Stimulated activated CD4-positive, alpha-beta T cell treated with anti-CD3 and anti-CD28 coated beads, Interleukin-1b, Interleukin-23, amount 100 ng/mL, for 1 hour (primary cell): ENCODE measurements at places on chromosomes 5 and 9.

DNA sequence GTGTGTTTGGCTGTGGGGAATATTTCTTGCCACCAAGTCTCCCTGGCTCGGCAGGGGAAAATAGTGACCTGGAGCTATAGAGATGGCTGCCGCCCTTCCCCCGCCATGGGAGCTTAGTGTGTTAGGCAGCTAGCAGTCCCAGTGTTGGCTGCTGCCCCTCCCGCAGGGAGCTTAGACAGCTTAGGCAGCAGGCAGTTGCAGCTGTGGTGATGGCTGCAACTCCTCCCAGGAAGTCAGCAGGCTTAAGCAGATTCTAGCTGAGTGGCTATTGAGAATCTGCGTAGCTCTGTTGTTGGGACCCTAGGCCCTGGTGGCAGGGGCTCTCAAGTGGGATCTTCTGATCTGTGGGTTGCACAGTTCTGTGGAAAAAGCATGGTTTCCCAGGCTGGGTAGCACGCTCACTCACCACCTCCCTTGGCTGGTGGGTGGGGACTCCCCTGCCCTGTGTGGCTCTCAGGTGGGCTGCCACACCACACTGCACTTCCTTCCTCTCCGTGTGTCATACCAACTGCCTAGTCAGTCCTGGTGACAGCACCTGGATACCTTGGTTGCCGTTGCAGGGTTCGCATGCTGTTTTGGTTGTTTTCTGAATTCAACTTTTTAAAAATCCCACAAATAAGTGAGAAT, 9.3 kb downstream of the OR1N2 start:
- no peak for DNase-seq

DNA sequence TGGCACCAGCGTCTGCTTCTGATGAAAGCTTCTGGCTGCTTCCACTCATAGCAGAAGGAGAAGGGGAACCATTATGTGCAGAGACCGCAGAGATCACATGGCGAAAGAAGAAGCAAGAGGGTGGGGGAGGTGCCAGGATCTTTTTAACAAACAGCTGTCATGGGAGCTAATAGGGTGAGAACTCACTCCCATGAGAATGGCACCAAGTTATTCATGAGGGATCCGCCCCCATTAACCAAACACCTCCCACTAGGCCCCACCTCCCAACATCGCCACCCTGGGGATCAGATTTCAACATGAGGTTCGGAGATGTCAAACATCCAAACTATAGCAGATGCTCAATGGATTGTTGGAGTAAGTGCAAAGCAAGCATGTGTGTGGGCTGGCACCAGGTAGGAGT, 125.8 kb upstream of the SLIT3 start:
- DNase-seq = no peak

- no peak for DNase-seq
Measured at GRCh38 chr9:112279501-112279900, 53.9 kb downstream of the PTBP3 start.

DNA sequence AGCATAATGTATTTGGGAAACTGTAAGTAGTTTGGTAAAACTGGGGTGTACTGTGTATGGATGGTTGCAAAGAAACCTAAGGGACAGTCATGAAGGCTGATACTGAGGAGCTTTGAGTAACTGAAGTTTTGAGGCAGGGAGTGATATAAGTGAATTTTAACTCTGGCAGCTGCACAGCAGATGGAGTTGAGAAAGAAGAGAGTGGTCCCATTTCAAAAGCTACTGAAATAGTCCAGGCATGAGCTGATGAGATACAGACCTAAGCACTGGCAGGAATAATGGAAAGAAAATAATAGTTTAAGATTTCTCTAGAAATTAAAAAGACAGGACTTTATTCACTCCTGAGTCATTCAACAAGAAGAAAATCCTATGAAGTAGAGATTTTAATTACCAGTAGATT, 232.0 kb downstream of the CHSY3 start:
- DNase-seq = no peak

DNA sequence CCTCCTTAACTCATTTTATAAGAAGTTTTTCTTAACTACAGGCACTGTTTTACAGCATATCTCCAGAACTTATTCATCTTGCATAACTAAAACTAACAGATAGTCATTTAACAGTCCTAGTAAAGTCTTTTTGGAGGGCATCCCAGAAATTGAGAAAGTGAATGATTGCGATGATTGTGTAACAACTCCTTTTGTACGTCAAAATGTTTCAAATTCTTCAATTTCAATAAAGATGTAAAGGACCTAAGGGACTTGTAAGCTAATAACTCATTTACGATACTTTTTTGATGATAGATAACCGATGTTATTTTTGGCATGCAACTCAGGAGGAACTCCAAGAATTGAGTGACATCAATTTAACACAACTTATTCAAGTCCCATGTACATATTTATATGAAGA, 42.7 kb downstream of the SVEP1 start:
- no peak for DNase-seq

DNA sequence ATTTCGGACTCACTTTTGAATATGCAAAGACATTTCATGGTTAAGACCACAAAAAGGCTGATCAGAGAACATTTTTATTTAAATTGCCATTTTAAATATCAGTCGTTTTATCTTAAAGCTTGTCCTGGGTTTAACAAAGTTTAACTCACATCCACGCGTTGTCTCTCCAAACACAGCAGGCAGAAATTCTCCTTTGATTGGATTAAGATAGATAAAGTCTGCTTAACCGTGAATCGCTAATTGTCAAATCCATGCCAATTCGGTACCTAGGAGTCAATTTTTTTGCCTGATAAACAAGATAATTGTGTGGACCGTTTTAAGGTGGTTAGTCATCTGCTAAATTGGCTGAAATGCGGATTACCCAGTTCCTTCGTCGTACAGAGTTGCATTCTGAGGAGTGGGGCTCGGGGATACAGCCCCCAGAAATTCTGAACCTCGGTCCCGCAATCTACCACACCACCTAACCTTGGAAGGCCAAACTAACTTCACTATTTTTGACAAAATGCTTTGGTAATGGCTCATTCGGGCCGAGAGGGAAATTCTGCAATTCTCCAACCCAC, 665 bp upstream of the BTF3 start:
- DNase-seq = no peak

- no peak for DNase-seq
Measured at GRCh38 chr5:44844744-44845143, 36.0 kb downstream of the MRPS30 start.

DNA sequence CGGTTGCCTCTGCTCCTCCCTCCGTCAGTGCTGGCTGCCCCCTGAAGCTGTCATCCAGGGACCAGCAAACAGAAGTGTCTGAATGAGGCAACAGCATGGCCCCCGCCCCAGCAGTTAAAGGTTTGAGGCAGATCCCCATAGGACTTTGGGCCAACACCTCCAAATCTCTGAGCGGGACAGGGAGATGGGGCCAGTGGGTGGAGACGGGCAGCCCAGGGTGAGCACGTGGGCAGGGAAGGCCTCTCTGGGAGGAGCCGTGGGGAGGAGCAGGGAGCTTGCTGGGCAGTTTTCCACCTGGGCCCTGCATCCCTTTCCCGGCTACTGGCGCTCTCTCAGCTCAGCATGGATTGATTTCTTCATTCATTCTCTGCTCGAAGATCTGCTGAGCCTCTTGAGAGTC, 39.1 kb upstream of the NOTCH1 start:
- no peak for DNase-seq

- DNase-seq = no peak
Measured at GRCh38 chr5:136731241-136731900, 366.0 kb upstream of the TRPC7 start.

DNA sequence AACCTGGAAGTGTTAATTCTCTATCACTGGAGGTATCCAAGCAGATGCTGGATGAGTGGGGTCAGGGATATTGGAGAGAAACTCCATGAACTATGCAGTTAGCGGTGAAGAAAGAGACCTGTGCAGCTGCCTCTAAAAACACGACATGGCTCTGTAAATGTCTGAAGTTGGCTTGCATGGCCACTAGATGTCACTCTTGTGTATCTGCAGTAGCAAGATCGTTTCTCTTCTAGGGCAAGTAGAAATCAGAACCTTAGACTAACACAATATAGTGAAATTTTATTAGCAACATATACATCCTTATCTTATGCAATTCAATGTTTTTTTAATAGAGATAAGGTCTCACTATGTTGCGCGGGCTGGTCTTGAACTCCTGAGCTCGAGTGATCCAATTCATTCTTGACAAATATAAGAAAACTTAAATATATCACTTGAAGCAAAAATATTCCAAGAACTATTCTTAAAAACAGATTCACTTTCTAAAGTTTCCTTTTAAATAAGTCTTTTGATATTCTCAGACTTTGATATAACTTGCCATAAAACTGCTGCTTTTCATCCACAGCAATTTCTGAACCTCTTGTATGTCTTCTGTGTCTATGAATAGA, 2.9 kb downstream of the OR2S2 start:
- DNase-seq = no peak

GRCh38 chr9:105257809-105258208, 13.4 kb downstream of the SLC44A1 start:
- no peak for DNase-seq

- DNase-seq = no peak
Measured at GRCh38 chr5:179131321-179131835, 71.2 kb downstream of the ZNF354C start.

DNA sequence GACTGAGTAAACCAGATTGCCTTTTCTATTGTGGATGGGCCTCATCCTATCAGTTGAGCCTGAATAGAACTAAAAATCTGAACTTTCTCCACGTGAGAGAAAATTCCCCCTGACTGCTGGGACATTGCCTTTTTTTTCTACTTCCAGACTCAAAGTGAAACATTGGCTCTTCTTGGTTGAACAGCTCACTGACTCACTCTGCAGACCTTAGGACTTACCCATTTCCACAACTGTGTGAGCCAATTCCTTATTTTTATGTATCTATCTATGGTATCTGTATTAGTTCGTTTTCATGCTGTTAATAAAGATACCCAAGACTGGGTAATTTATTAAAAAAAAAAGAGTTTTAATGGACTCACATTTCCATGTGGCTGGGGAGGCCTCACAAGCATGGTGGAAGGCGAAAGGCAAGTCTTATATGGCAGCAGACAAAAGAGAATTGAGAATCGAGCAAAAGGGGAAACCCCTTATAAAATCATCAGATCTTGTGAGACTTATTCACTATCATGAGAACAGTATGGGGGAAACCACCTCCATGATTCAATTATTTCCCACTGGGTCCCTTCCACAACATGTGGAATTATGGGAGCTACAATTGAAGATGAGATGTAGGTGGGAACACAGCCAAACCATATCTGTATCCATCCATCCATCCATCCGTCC, 306.7 kb upstream of the SLC24A2 start:
- no peak for DNase-seq

DNA sequence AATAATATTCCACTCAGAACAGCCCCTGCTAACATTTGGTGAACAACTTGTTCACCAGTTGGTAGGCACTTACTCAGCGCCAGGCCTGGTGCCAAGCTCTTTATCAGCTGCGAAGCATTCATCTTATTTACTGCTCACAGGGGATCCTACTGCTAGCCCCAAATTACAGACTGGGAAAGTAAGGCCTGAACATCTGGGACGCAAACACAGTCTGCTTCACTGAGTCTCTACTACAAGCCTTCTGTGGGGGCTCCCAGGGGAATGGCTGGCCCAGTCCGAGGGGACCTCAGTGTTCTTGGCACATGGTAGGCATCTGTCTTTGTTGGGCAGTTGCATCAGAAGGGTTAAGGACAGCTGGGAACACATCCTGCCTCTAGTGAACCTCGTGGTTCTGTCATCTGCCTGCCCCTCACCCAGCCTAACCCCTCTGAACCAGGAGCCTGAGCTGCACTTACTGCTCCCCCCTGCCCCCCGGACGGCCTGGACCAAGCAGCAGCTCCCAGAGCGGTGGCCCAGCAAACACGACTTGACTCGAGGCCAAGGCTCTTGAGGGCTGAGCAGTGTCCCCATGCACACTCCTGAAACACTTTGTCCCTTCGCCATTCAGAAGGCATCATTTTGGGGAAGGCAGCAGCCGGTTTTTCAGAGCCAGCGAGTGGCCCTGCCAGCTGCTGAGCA, at the start of gene PHYHD1:
PHYHD1 (plus strand) TSS at position 602 of the 678 bp plus-strand sequence. CDS start 1,342 bp downstream, outside the sequence.
- DNase-seq = no peak

DNA sequence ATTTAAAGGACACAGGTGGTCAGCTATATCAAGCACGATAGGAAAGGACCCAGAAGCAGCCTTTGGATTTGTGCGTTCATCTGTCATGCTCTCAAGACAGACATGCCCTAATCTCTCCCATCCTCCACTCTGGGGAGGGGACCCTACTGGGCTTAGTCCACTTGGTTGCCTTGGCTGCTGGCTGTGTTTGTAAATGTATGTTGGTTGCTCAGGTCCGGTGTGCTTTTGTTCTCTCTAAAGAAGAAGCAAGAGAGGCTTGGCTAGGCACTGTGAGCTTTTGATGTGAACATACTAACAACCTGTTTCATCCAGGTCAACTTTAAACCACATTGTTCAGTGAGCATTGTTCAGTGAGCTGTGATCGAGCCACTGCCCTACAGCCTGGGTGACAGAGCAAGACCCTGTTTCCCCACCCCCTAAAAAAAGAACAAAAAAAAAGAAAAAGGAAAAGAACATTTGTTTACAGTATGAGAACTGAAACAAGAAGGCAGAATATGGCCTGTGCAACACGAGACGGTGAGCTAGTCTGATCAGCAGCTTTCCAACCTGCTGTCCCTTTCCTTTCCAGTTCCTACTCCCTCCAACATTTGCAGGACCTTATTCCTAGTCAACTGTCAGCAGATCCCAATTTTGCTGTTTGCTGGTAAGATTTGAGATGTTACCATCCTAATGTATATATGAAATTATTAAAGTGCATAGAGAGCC, 228.3 kb downstream of the ARHGAP26 start:
- no peak for DNase-seq

DNA sequence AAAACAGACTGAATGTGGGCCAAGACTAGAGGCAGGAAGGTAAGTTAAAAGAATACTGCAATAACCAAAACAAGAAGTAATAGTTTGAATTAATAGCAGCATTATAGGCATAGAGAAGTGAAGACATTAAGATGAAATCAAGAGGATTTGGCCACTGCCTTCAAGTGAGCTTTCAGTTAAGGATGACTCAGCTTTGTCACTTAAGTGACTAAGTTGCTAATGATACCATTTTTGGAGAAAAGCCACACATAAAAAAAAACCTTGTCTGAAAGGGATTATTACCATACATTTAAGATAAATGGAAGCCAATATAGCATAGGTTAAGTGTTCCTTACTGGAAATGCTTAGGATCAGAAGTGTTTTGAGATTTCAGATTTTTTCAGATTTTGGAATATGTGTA, 57.0 kb downstream of the ECPAS start:
- no peak for DNase-seq

GRCh38 chr5:107157809-107158208, 512.9 kb downstream of the EFNA5 start:
- DNase-seq = no peak

GRCh38 chr9:69519470-69520240, 152.5 kb downstream of the APBA1 start:
- no peak for DNase-seq

DNA sequence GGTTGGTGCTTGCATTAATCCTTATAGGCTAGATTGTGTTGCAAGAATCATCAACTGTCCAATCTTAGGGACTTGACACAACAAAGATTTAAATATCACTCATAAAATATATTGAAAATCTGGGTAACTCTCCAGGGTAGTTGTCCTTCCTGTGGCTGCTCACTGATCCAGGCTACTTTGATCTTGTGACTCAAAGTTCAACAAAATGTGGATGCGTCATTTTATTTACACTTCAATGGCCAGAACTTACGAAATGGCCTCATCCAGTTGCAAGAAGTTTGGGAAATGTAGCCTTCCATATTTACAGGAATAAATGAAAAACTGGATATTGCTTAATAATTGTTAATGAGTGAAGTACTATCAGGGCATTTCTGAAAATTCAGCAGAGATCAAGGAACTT, 235.5 kb upstream of the ACTBL2 start:
- DNase-seq = no peak
